ENCODE measurements at places on chromosomes 5 and 9.

GRCh38 chr5:39992617-39993202 is 567.9 kb upstream of the DAB2 start:
- DNase-seq: no peak

GRCh38 chr9:128552744-128553440 is 505 bp downstream of the SPTAN1 start:
- peak; percentile 75 for DNase-seq

GRCh38 chr9:88494983-88495721 is 39.8 kb upstream of the NXNL2 start:
- no peak for DNase-seq

DNA sequence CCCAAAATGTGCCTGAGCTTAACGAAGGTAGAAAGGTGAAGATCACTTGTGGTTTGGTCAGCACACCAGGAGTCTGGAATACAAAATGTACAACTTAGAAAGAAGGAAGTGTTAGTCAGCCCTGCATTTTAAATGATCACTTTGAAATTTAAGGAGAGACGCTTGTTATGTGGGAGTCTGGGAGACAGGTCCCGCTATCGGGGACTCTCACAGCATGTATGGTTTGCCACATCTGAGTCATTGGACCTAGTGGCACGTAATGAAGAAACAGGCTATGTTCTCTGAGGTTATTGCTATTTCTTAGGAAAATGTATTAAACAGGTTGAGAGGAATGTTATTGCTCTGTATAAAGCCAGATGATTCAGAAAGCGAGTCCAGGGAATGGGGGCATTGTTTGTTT is 2362.5 kb upstream of the WWC1 start:
- no peak for DNase-seq

DNA sequence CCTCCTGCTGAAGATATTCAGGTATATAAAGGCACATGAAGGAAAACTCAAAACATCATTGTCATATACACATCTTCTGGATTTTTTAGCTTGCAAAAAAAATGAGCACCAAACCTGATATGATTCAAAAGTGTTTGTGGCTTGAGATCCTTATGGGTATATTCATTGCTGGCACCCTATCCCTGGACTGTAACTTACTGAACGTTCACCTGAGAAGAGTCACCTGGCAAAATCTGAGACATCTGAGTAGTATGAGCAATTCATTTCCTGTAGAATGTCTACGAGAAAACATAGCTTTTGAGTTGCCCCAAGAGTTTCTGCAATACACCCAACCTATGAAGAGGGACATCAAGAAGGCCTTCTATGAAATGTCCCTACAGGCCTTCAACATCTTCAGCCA is at the start of gene IFNK:
Gene IFNK, plus strand, starts transcription at position 55 of the 400 bp plus-strand sequence. Its CDS starts 47 bp downstream, at position 102.
- DNase-seq: no peak

DNA sequence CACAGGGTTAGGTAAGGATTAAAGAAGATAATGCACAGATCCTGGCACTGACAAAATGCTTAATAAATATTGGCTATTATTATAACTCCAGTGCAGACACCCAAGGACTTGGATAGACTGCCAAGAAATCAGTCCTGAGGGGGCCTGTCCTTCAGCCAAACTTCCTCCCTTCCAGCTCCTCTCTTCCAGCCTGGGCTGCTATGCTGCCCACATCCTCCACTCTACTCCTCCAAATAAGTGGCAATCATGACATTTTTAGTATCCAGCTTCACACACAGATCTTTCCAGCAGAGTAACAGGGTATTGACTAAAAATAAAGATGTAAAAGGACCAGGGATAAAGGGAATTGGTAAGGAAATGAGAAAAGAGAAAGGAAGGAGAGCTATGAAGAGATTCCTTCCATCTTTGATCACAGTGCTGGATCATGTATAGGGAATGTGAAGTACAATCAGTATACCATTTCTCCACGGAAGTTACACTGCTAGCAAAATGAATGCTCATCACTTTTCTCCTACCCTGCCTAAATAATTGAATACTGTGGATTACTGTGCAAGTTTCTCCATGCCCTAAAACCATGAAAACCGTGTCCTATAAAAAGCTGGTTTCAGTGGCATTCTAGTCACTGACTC is 136.0 kb upstream of the OSMR start:
- no peak for DNase-seq

- DNase-seq: no peak
Observed at GRCh38 chr5:134561871-134562296, 36.4 kb downstream of the JADE2 start.

Data from psoas muscle (tissue), 8 donors.